Kidney epithelial cell (primary cell): ENCODE measurements at places on chromosomes 12 and 14. TPM values are rescaled to one million over a fixed set of nuclear protein-coding genes. Genes with fewer than 3 reads are reported as not detected.
A peak's percentile ranks its signal among the peaks of the same experiment; 100 is the strongest.

Gene CLEC14A
- 0.27 and 0.58 TPM in 2 replicates for total RNA-seq

DNA sequence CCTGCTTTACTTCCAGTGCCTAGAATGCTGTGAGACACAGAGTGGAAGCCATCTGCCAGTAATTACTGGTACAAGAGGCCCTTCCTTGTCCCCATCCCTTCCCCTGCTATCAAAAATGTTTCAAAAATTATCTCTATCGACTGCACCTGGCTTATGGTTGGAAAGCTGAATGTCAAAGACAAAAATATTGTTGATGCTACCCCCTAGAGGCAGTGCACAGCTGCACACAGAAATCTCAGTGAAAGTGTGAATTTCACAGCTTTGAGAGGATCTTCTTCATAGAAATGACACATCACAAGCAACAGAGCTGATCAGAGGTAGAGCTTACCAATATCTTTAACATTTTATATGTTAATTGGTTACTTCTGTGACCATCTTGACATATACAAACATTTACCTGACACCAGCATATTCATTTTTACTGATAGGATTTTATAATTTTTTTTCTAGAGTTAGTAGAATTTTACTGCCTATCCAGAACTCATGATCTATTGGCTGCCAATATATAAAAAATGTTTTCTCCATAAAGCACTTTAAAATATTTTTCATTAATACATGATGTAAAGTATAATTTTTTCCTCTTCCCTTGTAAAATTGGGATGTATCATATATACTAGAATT lies 138.0 kb downstream of the AACS start:
- no peak for DNase-seq

DNA sequence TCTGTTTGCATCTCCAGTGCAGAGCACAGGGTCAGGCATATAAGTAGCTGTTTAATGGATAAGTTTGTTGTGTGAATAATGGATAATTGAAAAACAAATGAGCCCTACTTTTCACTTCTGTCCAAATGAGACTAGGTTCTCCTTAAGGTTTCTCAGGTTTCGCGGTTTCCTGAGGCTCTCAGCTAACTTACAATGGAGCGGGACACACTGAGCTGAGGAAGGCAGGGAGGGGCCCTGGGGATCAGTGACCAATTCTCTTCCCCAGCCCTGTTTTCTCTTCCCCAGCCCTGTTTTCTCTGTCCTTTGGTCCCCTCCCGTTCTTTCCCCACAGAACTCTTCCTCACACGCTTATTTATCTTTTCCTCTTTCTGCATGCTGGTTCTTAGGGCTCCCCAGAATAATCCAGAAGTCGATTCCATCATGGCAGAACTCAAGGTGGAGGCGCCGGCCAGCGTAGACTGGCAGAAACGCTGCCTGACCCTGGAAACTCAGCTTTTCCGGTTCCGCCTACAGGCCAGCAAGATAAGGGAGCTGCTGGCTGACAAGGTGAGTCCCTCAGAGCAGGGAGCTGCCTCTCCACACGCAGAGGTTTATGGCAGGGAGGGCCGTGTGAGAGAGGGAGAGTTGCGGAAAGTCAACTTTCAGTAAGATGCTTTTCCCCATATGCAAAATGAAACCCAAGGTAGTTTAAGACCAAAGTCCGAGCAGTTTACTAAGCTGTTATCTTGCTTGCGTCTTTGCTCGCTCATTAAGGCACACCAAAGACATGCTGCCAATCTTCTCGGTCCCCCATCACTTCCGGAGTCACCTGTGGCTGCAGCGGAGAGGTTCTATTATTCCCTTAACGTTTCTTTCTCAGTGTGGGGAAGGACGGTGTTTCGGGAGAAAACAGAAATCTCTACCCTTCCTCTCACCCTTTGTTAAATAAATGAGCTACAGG lies 8.6 kb downstream of the PLEKHH1 start:
- no peak for DNase-seq

DNA sequence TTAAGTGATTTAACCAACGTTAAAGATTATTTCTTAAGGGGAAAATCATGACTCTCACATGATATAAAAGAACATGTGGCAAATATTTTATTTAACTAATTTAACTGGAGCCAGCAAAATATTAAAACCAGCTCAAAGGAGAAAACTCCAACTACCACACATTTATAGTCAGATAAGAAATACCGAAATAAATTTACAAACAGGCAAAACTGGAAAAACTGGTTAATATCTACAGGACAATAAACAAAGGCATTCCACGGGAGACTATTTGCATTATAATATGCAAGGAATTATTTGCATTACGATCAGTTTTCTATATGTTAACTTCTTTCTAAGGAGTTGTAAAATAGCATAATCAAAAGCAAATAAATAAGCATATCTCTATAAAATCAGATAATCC lies 13.8 kb upstream of the BCL2L14 start:
- no peak for DNase-seq

- no peak for DNase-seq
These were observed 62.9 kb downstream of the GCH1 start for GRCh38 chr14:54839701-54840119.

DNA sequence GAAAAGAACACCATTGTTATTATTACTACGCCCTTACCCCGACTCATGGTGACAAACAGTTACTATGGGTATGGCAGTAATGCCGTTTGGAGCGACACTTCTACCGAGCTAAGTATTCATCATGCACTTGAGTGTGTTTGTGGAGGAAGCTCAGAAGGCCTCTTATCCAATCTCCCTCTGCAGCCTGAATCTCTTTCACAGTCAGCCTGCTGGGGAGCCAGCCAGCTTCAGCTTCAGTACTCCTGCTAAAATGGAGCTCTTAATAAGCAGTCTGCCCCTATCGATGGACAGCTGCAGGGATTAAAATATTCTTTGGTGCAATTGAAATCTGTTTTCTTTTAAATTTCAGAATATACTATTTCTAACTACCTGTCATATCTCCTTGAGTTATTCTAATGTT lies 24.7 kb upstream of the ATP5MC2 start:
- DNase-seq: no peak

DNA sequence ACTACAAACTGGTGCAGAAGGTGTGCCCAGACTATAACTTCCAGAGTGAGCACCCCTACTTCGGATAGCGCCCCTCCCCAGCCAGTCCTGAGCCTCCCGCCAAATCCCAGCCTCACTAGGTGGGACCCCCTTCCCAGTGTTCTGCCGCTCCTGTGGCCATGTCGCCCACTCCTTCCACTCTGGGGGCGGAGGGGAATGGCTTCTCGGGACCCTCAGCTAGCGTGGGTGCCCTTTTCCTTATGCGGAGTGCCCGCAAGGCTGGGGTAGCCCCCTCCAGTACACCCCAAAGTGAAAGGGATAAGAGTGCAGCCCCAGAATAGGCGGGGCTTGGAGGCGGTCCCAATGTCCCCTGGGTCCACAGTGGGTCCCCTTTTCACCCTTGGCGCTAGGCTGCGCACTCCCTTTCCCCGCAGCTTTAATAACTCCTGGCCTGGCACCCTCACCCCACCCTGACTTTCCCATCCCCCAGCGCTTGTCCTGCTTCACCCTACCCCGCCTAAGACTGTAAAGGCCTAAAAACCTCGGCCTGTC lies 3.8 kb upstream of the SHMT2 start:
- DNase-seq: no peak

DNA sequence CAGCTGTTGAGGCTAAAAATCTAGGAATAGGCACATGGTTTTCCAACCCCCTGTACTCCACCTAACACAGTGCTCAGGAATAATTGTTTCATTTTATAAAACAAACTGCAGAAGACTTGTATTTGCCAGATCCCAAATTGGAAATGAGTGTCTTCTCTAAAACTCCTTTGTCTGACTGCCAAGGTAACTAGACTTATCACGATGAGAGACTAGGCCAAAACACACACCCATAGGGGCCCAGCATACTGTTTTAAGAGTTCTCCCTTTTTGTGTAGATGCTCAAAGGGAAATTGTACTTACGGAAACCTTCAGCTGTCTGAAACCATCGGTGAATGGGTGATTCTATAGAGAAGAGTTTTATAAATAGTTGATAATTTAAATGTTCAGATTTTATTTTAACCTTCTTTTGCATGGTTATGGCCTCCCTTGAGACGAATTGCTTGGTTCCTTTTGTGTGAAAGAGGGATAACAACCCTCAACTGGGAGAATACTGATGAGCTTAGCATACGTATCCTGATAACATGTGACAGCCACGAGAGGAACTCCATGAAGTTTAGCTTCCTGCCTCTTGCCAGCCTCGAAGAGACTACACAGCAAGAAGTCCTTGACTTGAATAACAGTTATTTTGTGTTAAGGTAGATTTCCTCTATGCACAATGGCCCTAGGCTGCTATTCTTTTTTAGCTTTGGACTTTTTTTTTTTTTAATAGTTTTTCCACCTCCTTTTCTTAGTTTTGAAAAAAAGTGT lies 103.3 kb downstream of the PELI2 start:
- DNase-seq: no peak

Gene KRT85
- total RNA-seq: not detected in 2 replicates

Gene DDN
- total RNA-seq: 0.13 and 0.34 TPM in 2 replicates

Gene CMA1
- not detected in 2 replicates for total RNA-seq

Gene HHIPL1
- total RNA-seq: 1.1 and 4.8 TPM in 2 replicates

DNA sequence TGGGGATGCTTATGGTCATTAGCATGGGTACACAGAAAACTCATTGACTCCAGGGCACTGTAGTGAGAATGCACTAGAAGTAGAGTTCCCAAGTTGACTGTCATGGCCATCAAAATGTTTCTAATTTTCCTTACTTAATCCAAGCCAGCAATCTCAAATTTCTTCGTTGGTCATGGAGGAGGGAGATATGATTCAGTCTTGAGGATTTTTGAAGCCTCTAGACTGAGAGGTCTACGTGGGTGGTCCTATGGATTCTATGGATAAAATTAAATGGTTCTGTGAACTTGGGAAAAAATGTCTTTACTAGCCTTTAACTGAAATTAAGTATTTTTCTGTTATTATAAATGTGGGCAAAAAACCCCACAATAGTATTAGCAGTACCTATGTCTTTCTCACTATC lies 508.5 kb downstream of the FUT8 start:
- DNase-seq: no peak

GRCh38 chr12:80045594-80045993 lies 53.7 kb upstream of the OTOGL start:
- peak; percentile 53 for DNase-seq

DNA sequence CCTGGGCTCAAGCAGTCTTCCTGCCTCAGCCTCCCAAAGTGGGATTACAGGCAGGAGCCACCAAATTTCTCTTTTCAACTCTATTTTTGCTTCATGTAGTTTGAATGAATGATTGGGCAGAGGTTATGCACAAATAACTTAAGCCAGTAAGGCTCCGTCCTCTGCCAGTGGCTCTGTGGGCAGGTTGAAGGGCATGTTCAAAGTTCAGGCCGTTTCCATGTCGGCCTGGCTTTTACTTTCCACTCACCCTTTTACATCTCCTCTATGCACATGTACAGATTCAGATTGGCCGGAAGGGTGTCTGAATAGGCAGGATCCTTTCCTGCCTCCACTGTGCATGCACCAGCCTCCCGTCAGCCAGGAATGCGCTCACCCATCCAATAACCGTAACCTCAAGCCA lies 132.3 kb downstream of the EML1 start:
- DNase-seq: no peak

DNA sequence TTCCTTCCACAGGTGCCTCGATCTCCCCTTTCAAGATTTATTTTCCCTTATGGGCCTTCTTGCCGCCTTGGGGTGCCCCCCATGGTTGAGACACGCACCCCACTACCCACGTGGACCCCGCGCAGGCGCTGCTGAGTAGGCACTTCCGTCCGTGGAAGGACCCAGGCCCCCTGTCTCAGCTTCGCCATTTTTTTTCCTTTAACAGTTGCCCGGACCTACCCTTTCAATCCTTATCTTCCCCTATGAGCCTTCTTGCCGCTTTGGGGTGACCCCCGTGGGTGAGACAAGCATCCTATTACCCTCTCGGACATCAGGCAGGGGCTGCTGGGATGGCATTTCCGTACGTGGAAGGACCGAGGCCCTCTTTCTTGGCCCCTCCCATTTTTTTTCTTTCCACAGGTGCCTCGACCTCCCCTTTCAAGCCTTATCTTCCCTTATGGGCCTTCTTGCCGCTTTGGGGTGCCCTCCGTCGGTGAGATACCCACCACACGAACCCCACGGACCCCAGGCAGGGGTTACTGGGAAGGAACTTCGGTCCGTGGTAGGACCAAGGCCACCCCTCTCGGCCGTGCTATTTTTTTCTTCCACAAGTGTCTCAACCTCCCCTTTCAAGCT lies 268.2 kb downstream of the ALG10 start:
- no peak for DNase-seq

Gene NGB
- total RNA-seq: not detected in 2 replicates

DNA sequence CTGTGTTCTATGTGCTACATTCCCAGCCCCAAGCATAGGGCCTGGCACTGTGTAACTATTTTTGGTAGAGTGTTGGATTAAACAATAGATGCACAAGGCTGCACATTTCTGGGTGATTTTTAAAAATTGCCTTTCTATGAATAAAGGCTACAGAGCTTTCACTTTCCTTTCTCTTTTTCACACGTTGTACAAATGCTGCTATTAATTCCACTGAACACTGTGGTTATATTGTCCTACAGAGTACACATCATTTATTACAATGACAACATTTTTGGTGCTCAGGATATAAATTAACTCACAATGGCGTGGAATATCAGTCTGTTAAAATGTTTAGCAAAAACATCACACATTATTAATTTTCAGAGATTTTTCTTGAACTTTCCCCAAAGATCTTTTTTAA lies 3.6 kb upstream of the EML1 start:
- no peak for DNase-seq
